ENCODE measurements at places on chromosomes 2 and 18.

DNA sequence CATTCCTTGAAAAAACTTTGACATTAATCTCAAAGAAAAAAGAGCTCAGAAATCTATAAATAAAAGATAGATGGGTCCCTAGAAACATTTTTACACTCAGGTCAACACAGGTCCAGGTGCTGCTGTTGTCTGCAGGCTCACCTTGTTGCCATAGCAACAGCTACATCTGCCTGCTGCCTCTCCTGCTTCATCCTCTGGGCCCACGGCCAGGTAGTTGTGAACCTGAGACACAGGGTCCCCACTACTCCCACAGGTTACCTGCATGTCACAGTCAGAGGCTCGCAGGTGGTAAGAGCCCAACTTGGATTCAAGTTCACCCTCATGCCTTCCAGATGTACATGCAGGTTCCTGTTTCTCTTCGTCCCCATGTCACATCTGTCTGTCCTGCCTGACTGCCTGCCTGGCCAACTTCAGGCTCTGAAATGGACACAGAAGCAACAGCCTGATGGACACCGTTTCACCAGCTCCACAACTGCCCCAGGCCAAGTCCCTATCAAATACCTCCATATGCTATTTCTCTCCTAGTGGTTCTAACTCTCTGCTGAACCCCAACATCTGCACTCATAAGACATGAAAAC, 88.3 kb upstream of the SALL3 start:
- no peak for DNase-seq

DNA sequence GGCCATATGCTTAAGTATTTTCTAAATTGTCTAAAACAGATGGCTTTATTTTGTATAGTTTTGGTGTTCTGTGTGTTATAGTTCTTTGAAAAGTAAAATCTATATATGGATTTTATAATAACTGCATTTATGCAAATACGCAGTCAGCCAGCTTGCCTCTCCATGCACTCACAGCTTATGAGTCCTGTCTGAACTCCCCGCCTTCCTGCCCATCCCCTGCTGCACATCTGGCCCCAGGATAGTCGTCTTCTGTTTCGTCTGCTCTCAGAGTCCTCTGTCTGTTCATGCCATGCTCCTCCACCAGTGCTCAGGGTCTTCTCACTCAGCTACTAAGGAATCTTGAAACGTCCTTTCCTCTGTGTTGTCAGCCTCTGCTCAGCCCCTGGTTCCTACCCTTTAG, 28.2 kb upstream of the ANKRD62 start:
- no peak for DNase-seq

GRCh38 chr2:187129306-187129705, 280.3 kb upstream of the ZSWIM2 start:
- no peak for DNase-seq

DNA sequence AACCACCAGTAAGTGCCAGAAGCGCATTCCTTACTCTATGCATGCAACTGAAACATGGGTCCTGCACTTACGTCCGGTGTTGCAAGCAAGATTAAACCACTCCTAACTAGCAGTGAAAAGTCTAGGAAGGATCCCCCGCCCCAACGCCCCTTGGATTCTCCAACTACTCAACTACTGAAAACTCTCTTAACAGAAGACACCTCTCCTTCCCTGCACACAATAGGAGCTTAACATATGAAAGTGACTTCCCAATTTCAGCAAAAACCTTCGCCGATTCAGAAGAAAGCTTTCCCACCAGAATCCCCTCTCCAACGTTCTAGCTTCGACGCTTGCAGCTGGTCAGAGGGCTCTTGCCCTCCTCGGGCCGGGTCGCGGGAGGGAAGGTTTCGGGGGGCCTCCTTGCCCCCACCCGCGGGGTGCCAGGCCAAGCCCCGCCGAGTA, 578 bp downstream of the IWS1 start:
- DNase-seq = no peak

GRCh38 chr2:148619560-148620195, 24.9 kb upstream of the EPC2 start:
- DNase-seq = no peak

GRCh38 chr2:127996160-127996559, 31.7 kb downstream of the SAP130 start:
- no peak for DNase-seq

GRCh38 chr2:137748533-137748932, 215.7 kb upstream of the HNMT start:
- no peak for DNase-seq

GRCh38 chr2:45468279-45468678, 142.8 kb downstream of the SRBD1 start:
- DNase-seq = no peak

DNA sequence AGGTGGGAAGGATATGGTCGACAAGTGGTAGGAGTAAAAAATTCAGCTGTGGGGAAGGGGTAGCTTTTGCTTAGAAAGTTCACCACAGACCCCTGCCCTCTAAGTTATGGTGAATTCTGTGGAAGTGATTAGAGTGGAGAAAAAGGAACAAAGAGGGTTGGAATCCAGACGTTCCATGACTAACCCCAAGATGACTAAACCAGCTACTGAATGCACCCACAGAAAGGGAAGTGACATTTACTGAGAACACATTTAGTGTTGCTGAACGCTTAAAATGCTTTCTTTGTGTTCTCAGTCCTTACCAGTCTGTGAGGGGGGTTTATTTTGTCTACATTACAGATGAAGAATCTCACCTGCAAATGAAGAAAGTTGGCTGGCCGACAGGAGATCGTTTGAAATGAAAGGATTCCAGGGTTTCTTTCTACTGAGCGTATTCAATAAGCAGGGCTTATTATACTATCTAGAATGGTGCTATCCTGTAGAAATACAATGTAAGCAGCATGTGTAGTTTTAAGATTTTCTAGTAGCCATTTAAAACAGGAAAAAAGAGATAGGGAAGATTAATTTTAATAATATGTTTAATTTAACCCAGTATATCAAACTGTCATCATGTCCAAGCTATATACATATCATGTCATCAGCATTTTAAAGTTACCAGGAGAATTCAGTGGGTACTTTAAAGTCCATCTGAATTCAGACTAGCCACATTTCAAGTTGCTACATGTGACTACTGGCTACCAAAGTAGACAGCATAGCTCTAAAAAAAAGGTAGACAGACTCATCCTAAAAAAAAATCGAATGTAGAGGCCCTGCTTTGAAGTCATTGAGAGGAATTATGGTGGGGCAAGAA, 60.1 kb downstream of the LIMS1 start:
- peak; percentile 65 for DNase-seq

- no peak for DNase-seq
Measured at GRCh38 chr2:181224866-181225265, 232.3 kb upstream of the ITGA4 start.

GRCh38 chr18:73118121-73118816, 250.5 kb upstream of the NETO1 start:
- no peak for DNase-seq

- no peak for DNase-seq
Measured at GRCh38 chr2:67548317-67549201, 151.4 kb downstream of the ETAA1 start.

DNA sequence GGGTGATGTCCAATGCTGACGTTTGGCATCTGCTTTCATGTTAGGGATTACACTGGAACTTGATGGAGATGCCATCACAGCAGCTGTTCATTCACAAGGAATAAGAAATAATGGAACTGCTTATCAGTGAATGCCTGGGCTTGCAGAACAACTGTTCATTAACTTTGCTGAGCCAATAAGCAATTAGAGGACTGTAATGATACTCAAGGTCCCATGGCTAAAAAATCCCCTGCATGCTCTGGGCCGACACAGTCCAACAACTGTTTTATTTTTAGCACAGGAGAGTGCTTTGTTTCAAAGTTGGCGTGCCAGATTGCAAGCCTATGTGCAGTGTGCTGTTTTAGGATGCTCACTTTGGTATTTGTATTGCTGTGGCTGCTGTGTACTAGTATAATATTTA, 408.0 kb upstream of the RGPD4 start:
- DNase-seq = no peak

GRCh38 chr18:50142441-50143120, 52.4 kb downstream of the MYO5B start:
- no peak for DNase-seq

DNA sequence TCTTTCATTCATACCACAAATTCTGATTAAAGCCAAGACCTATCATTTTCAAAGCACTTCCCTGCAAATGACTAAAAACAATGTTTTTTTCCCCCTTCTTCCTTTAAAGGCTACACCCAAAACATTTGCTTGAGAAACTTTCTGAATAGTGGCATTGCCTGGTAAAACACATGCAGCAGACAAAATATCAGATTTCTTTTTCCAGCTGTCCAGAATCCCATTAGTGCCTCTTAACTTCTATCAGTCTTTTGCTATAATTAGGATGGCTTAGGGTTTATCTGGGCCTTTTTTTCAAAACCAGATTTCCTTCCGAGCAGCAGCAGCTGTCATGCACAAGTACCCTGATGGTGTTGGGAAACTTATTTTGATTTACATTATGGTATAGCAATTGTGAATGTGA, 50.6 kb downstream of the ALPK2 start:
- DNase-seq = no peak

- DNase-seq = no peak
Measured at GRCh38 chr2:233355916-233356315, 1.6 kb downstream of the DGKD start.

GRCh38 chr2:141417246-141417797, 713.5 kb downstream of the LRP1B start:
- DNase-seq = no peak

- no peak for DNase-seq
Measured at GRCh38 chr2:205687641-205687956, 5.3 kb downstream of the NRP2 start.

DNA sequence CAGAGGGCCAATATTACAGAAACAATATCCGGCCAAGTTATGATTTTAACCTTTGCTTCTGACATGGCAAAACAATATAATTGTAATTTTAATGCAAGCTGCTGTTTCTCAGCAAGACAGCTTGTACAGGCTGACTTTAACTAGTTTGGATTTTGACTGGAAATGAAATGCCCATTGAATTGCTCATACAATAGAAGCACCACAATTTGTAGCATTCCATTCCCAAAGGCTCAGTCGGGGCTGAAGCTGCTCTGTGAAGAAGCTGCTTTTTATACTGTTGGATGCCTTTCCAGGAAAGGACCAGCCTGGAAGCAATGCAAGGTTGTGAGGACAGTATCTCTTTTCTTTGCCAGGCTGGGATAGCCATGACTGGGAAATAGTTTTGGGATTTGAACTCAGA, 677.0 kb upstream of the FANCL start:
- DNase-seq = no peak

- DNase-seq = no peak
Measured at GRCh38 chr2:118291251-118291880, 203.1 kb downstream of the INSIG2 start.

DNA sequence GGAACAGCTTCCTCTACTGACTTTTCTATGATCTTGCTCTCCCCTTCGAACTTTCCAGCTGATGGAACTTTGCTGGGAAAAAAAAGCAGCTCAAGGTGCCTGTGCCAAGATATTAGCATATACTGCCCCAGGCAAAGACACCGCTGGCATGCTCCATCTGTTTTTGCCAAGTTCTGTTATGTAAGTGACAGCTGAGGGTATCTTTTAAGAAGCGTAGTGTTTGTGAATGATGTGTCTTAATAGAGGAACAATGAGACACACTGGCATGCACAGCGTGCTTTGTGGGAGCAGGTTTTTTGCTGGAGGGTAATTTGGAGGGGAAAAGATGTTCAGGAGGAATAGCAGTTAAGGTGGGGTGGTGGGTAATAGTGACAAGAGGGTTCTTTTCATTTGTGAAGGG, 47.8 kb downstream of the SLC4A3 start:
- no peak for DNase-seq

DNA sequence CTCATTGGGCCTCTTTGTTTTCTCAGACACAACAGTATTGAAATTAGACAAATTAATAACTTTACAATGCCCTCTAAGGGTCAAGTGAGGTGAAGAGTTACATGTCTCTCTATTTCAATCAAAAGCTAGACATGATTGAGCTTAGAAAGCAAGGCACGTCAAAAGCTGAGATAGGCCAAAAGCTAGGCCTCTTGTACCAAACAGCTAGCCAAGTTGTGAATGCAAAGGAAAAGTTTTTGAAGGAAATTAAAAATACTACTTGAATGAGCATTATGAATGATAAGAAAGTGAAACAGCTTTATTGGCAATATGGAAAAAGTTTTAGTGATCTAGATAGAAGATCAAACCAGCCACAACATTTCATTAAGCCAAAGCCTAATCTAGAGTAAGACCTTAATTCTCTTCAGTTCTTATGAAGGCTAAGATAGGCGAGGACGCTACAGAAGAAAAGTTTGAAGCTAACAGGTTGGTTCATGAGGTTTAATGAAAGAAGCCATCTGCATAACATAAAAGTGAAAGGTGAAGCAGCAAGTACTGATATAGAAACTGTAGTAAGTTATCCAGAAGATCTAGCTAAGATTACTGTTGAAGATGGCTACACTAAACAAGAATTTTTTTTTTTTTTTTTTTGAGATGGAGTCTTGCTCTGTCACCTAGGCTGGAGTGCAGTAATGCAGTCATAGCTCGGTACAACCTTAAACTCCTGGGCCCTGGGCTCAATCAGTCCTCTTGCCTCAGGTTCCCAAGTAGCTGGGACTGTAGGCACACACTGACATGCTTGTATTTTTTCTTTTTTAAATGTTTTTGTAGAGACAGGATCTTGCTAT, 65.5 kb downstream of the FAM117B start:
- DNase-seq = no peak

DNA sequence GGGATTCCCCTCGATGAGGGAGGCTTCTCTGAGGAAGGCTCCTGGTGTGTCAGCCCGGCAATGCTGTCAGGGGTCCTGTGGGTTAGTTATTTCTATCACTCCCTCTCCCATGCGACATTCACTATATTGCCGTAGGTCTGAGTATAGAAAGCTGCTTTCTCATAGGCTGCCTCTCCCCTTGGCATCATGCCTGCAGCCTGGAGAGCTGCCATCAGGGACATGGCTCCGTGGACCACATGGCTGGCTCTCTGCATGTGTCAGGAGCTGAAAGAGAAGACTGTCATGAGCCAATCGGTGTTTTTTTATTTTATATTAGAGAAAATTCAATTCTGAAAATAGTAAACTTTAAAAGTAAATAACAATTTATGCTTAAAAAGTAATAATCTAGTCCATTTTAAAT, 198.0 kb downstream of the CDH20 start:
- no peak for DNase-seq

DNA sequence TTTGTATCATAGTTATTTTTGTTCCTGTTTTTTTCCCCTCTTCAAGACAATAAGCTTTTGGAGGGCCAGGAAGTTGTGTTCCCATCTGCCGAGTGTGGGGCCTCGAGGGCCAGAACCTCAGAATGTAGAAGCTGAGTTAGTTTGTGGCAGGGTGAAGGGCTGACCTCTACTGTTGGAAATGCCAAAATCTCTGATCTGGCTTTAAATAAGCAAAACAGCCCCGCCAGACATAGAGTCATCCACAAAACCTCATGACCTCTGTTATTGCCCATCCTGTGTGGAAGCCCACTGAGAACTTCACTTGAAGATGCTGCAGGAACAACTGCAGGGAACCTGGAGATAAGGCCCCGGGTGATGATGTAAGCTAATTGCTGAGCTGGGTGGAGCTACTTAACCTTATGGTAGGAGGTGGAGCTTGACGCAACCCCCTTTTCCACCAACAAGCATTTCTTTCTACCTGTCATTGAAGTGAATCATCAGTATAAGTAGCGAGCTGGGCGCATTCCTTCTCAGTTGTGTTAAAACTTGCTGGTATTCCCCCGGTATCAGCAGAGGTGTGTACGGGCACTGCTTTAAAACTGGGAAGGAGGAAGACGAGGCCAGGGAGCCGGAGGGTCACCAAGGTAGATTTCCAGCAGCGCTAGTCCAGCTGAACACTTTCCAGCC, 177.2 kb downstream of the NEDD4L start:
- no peak for DNase-seq
